Ovary (tissue), 10 donors: ENCODE measurements at places on chromosomes 11 and 22. TPM values are rescaled to one million over a fixed set of nuclear protein-coding genes. Genes with fewer than 3 reads are reported as not detected.

Gene CEND1
- total RNA-seq = not detected

Gene CD248
- total RNA-seq = 19.9 TPM

Gene PGA3
- 1.1 TPM for total RNA-seq

Gene OSBP2
- 1.4 TPM for total RNA-seq

Gene SULT4A1
- total RNA-seq = 3.1 TPM

Gene PRDX5
- 400 TPM for total RNA-seq

Gene KCNK7
- 0.94 TPM for total RNA-seq

Gene PPP2R5B
- 9.0 TPM for total RNA-seq

Gene GLYATL2
- total RNA-seq = not detected

Gene RGL4
- not detected for total RNA-seq

Gene CALCA
- not detected for total RNA-seq

Gene MAPK8IP1
- total RNA-seq = 24.1 TPM

Gene KLHL35
- 1.1 TPM for total RNA-seq

Gene SLC22A9
- not detected for total RNA-seq

Gene OR2D2
- total RNA-seq = not detected

Gene OTOG
- total RNA-seq = not detected

Gene OR51M1
- total RNA-seq = not detected

Gene OR5A1
- total RNA-seq = not detected

Gene RIC3
- 30.2 TPM for total RNA-seq

Gene FGF4
- total RNA-seq = not detected

Gene SOX6
- 4.7 TPM for total RNA-seq

Gene XKR3
- total RNA-seq = not detected

Gene PRRG4
- total RNA-seq = 6.5 TPM

Gene CALCB
- total RNA-seq = 0.08 TPM

Gene CCND1
- total RNA-seq = 6.0 TPM

Gene APOL3
- 20.5 TPM for total RNA-seq

Gene KIRREL3
- 0.35 TPM for total RNA-seq

Gene TTLL8
- not detected for total RNA-seq

Gene IGF2
- 36.9 TPM for total RNA-seq

Gene TMPRSS6
- total RNA-seq = not detected

Gene KDM4D
- 1.4 TPM for total RNA-seq

Gene TPCN2
- total RNA-seq = 20.5 TPM

Gene GGTLC3
- total RNA-seq = not detected

Gene KIF18A
- not detected for total RNA-seq

Gene C22orf42
- total RNA-seq = not detected
